ENCODE measurements at places on chromosomes 13 and 19. TPM values are rescaled to one million over a fixed set of nuclear protein-coding genes. Genes with fewer than 3 reads are reported as not detected.

DNA sequence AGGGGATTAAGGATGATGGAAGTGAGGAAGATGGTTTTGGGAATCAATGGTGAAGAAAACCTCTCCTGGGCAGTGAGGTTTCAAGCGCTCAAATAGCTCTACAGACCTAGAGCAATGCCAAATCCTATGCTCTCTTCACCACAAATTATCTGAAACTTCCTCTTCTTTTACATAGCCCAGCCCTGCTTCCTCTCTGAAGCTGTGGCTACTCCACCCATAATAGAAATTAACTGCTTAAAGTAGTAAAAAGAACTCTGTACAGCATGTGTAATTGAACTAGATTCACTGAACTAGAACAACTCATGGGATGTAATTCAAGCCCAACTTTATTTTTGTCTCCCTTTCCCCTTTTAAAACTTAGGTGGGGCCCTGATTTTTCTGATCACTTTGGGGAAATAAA is 20.4 kb upstream of the IFT88 start:
- no peak for DNase-seq

UPF1 gene
- total RNA-seq, result 78.7 TPM

DNA sequence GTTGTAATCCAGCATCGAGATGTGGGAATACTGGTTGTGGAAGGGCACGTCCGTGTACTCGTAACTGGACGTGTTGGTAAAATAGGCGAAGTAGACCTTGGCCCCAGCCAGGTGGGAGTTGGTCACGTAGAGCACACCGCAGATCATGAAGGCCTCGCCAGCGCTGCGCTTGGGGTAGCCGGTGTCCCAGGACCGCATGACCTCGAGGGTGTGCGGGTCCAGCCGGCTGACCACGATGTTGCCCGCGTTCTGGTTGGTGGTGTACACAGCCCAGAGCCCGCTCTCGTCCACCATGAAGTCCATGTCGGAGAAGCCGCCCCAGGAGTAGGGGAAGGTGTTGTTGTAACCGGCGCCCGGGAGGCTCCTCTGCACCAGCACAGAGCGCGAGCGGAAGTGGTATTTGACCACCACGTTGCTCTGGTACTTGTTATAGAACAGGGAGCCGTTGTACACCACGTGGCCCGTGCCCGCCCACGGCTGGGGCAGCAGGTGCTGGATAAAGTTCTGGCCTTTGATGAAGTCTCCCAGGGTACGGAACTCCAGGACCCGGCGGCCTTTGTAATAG is 19.2 kb downstream of the PIN1 start:
- DNase-seq, result no peak

DNA sequence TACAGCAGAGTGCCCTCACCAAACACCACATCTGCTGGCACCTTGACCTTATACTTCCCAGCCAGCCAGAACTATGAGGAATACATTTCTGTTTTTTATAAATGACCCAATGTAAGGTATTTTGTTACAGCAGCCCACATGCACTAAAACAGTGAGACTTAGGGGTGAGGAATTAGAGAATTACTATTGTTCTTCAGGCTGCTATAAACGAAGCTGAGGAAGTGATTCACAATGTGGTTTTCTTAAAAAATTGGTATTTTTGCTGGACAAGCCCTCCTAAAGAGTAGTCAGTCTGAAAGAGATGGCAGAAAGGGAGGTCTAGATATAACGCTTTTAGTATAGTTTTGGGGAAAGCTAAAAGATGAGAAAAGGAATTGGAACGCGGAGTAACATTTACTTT is 101.0 kb downstream of the SLITRK6 start:
- no peak for DNase-seq

GRCh38 chr19:33363476-33363875 is 10.0 kb upstream of the CEBPG start:
- DNase-seq, result no peak

GRCh38 chr13:35957241-35957731 is 173.9 kb downstream of the DCLK1 start:
- DNase-seq, result no peak

DNA sequence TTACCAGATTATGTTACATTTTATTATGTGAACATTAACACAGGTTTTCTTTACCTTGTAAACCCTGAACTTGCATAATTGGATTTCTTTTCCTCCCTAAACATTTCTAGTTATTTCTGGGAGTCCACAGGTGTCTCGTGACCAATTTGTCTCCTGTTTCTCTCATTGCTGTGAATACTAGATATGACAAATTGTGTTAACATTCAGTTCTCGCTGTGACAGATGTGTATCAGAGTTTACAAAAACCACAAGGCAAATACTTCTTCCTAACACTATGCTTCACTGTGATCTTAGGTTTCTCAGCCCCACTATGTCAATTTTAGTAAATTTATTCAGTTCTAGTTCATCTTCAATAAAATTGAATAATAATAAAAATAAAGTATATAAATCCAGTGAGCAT is 1554.9 kb downstream of the EFNB2 start:
- no peak for DNase-seq

CEACAM3 gene
- not detected for total RNA-seq

DPRX gene
- total RNA-seq, result not detected

CEACAM8 gene
- total RNA-seq, result not detected

DNA sequence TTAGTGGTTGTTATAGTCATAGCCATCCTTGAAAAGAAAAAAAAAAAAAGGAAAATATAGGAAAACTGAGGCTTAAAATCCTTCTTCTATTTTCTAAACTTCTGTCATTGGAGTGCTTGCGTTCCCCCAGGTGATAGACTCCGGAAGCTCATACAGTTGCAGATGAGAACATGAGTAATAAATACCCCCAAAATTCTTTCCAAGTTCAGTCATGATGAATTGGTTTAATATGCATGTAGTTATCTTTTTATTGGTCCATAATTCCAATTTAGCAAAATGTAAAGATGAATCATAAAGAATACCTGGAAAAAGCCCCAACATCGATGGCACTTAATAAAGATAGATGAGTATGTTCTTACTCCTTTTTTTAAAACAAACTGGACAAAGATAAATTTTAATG is 192.3 kb downstream of the SHISA2 start:
- DNase-seq, result no peak

DNA sequence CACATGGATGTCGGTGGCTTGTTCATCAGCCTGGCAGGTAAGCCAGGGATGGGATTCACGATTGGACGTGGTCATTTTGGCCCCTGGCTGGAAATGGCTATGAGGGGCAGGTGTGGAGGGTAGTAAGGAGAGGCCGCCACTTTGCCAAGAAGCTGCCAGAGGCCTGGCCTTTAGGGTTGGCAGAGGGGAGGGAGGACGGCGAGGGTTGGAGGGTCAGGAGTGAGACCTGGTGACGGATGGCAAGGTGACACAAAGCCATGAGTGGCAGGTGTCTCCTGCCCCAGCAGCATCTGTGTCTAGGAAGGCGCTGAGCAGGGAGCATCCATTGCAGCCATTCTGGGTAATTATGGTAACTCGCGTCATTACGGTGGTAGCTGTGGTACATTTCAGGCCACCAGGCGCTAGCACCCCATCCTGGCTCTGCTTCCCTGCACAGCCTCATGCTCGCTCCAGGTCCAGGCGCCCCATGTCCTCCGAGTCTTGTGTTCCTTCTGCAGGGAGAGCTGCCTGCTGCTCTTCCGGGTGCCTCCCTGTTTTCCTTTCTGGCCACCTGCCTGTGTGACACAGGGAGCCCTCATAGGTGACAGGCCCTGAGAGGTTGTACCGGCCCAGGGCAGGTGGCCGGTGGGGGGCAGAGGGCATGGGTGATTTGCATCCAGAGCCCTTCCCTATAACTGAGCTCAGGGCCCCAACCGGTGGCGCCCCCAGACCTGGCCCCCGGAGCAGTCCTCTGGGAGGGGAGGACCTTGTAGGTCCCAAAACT is 4.2 kb downstream of the SSBP4 start:
- DNase-seq, result no peak

DNA sequence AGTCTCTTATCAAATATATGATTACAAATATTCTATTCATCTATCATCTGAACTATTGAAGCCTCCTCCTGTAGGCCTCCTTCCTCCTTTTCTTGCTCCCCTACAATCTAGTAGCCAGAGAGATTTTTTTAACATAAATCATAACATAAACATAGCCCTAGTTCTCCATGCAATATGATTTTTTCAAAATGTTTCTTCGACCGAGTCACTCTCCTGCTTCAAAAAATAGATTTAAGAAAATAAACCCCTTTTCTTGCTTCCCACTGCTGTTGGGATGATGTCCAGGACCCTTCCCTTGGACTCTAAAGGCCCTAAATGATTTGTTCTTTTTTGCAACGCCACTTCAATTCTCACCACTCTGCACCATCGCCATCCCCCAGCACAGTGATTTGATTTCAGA is 319.7 kb upstream of the TSHZ3 start:
- DNase-seq, result peak; percentile 21

DNA sequence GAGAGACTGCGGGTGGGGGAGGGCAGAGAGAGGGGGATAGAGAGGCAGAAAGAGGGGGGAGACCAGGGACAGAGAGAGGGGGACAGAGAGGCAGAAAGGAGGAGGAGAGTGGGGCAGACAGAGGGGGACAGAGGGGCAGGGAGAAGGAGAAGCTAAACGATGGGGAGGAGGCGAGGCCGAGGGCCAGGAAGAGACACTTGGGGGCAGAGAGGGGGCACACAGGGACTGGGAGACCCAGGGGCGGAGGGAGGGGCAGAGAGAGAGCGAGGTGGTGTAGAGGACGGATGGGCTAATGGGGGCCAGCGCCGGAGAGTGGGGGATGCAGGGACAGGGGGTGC is 666 bp downstream of the MEIS3 start:
- DNase-seq, result no peak

- no peak for DNase-seq
Measured at GRCh38 chr19:18815673-18816072, 16.1 kb upstream of the UPF1 start.
